ENCODE measurements at places on chromosomes 13 and 19. TPM values are rescaled to one million over a fixed set of nuclear protein-coding genes. Genes with fewer than 3 reads are reported as not detected.

DNA sequence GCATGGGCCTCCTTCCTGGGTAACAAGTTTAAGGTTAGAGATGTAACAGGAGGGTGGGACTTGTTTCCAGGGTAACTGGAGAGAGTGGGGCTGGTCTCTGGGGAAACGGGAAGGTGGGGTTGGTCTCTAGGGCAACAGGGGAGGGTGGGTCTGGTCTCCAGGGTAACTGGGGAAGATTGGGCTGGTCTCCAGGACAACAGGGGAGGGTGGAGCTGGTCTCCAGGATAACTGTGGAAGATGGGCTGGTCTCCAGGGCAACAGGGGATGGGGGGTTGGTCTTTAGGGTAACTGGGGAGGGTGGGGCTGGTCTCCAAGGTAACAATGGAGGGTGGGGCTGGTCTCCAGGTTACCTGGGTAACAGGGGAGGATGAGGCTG, 36.5 kb downstream of the SPTBN4 start:
- DNase-seq = no peak

GRCh38 chr19:23991170-23991569, 76.5 kb downstream of the ZNF726 start:
- DNase-seq = no peak

LYPD3 gene
- 34.2 TPM for polyA plus RNA-seq

- no peak for DNase-seq
These were observed 277.9 kb upstream of the SOX1 start for GRCh38 chr13:111789011-111789410.

SMIM24 gene
- 74.7 TPM for polyA plus RNA-seq

GRCh38 chr19:40596608-40597328, 4.4 kb upstream of the LTBP4 start:
- no peak for DNase-seq

GRCh38 chr19:33260628-33261418, 35.2 kb upstream of the SLC7A10 start:
- no peak for DNase-seq

GRCh38 chr19:55687281-55688201, 12.5 kb downstream of the EPN1 start:
- no peak for DNase-seq

- DNase-seq = peak; percentile 9
These were observed 475.7 kb downstream of the UQCRFS1 start for GRCh38 chr19:28737021-28737895.

DNA sequence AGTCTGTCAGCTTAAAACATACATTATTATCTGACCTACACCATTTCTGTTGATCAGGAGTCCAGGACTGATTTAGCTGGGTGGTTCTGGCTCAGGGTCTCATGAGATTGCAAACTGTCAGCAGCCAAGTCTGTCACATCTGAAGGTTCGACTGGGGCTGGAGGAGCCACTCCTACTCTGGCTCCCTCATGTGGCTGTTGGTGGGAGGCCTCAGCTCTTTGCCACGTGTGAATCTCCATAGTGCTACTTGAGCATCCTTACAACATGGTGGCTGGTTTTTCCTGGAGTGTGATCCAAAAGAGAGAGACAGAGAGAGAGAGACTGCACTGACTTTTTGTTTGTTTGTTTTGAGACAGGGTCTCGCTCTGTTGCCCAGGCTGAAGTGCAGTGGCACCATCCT, 63.6 kb upstream of the NFIC start:
- no peak for DNase-seq

GRCh38 chr13:73933795-73934194, 200.4 kb downstream of the KLF12 start:
- no peak for DNase-seq

DNA sequence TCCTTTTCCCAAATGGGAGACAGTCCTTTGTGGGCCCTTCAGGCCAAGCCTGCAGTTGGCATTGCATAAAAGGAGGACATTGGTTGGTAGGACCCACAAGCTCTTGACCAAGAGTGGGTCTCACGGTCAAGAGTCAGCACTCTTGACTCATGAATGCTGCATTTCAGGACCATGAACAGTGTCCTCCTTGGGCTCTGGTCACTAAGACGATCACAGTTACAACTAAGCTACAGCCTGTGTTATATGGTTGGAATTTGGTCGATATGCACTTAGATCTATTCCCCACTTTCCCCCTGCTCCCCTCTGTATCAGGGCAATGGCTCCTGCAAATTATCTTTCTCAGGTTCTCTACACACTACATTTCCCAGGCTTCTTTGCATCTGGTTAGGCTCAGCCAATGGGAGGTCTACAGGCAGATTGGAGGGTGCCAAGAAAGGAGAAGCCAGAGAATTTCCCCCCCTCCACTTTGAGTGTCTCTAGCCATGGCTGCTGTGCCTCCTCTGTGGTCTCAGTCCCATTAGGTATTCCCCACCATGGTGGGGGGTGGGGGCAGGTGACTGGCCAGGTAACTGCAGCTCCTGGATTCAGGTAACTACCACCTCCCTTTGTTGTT, 3.1 kb upstream of the OLFM2 start:
- DNase-seq = no peak

GPR12 gene
- polyA plus RNA-seq = 0.02 TPM

PNMA8A gene
- 9.7 TPM for polyA plus RNA-seq

Data from thymus (tissue), 14 donors.